HT1080 (cell line): ENCODE measurements at places on chromosomes 16 and 17.

DNA sequence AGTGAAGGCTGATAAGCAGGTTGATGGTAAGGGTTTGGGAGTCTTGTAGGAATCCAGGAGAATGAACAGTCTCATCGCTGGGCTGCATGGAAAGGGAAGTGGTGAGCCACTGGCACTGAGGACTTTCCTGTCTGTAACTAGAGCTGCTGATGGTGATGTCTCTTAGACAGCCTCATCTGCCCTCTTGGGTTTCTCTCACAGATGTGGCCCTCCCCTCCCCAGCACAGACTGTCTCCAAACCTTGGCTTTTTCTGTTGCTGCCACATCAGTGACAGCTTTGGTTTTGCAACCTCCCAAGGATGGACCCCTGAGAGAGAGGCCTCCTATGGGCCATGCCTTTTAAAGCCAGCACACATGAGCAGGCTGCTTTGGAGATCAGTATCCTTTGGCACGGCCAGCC is 16.9 kb downstream of the PLCG2 start:
- DNase-seq, result no peak

DNA sequence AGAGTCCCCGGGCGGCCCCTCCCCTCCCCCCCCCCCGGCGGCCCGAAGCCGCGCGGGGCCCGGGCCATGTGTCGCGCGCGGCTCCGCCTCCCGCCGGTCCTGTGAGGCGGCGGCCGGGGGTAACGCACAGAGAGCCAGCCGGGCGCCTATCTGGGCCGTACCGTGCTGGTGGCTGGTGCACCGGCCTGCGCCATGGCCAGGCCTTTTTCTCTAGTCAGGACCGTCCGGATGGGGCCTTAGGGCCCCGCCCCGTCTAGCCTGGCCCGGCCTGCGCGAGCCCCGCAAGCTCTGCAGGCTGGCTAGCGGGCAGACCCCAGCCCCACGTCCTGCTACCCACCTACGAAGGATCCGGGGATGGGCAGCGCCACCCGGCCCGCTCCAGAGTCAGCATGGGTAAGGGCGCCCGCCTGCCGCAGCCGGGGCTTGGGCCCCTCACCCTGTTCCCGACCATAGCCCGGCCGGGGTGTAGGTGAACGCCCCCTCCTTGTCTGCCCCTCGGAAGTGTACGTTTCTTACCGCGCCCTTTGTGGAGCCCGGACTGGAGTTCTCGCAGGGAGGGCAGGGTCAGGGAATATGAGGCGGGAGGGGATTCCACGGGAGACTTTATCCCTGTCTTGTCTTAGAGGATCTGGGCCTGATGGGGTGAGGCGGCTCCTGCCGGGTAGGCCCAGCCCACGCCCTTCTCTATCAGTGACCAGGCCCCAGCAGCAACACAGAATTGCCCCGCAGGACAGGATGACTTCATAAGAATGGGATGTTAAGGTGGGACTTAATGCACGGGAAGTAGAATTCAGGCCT is at the start of gene CENPT:
CENPT (minus strand) TSS at position 630 of the 798 bp plus-strand sequence. CDS start 13,834 bp downstream, outside the sequence.
- DNase-seq, result peak; percentile 50

- DNase-seq, result peak; percentile 85
These were observed 237.6 kb downstream of the SOX9 start for GRCh38 chr17:72358465-72358864.

- no peak for DNase-seq
These were observed 3.0 kb downstream of the PECAM1 start for GRCh38 chr17:64387545-64388171.

DNA sequence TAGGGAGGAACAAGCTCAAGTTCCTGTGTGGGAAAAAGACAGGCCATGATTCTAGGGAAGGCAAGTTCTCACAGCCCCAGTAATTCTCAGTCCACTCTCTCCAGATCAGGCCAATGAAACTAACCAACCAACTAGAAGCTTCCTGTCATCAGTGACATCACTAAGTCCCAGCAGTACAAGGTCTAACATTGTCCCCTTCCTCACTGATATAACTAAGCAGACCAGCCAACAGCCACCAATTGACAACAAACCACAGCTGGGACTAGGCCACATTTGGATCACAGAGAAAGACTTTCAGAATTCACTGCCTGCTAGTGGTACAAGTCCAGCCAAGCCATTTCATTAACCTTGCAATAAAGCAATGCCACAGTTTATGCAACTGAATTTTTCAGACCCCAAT is 94.0 kb downstream of the CACNG1 start:
- no peak for DNase-seq

GRCh38 chr17:8060274-8060673 is 21.4 kb downstream of the ALOX15B start:
- peak; percentile 62 for DNase-seq

GRCh38 chr17:78406920-78407319 is 28.5 kb downstream of the PGS1 start:
- DNase-seq, result no peak

GRCh38 chr16:68230176-68230571 is 5.8 kb downstream of the ESRP2 start:
- DNase-seq, result no peak

DNA sequence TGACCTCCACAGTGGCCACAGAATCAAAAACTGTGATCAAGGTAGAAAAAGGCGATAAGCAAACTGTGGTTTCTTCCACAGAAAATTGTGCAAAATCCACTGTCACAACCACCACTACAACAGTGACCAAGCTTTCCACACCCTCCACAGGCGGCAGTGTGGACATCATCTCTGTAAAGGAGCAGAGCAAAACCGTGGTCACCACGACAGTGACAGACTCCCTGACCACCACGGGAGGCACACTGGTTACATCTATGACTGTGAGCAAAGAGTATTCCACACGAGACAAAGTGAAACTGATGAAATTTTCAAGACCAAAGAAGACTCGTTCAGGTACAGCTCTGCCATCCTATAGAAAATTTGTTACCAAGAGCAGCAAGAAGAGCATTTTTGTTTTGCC is 83.6 kb downstream of the C17orf58 start:
- no peak for DNase-seq

DNA sequence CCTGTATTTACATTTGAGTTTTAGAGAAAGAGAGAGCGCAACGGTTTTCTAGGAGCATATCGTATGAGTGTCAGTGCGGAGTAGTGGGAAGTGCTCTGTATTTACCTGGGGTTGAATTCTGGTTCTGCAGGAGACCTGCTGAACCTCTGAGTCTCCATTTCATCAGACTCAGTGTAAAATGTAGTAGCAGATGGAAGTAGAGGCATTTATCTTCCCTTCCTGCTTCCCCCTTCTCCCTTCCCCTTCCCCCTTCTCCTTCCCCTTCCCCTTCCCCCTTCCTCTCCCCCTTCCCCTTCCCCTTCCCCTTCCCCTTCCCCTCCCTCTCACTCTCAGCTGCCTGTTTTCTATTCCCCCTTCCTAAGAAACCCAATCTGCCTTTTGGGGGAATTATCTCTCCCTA is 426.9 kb downstream of the NPIPA7 start:
- DNase-seq, result no peak

- DNase-seq, result no peak
These were observed 12.4 kb downstream of the METTL9 start for GRCh38 chr16:21611556-21612384.

GRCh38 chr16:15834502-15834901 is 22.3 kb downstream of the MYH11 start:
- no peak for DNase-seq

DNA sequence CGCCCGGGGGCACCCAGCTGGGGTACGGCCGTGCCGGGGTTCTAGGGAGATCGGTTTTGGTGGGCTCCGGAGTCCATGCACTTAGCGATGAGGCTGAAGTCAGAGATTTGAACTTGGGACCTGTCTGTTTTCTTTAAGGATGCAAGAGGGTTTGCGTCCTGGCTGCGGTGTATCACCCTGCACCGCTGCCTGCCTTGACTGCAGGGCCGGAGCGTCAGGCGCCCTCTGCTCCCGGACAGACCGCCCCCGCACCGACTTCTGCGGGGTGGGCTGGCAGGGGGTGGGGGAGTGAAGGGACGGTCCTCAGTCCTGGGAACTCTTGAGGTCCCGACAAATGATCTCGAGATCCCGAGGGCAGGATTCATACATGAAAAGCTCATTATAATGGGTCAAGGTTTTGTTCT is 701 bp downstream of the PDP2 start:
- DNase-seq, result no peak

DNA sequence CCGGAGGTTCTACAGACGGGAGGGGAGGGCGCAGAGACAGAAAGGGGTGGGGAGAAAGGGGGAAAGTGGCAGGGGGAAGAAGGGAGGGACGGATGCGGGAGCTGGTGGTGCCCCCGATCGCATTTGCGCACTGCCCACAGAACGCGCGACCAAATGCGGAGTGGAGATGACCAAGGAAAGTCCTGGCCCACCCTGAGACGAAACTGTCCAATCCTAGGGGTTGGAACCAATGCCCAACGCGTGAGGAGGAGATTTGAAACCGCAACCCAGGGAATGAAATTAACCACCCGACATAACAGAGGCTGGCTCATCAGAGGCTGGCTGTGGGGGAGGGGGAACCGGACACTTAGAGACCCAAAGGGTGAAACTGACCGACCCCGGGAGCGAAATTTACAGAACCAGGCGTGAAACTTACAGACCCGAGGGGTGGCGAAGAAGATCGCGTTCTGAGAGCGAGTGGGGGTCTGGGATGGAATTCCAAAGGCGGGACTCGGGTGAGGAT is 1.4 kb downstream of the HES7 start:
- DNase-seq, result peak; percentile 51

DNA sequence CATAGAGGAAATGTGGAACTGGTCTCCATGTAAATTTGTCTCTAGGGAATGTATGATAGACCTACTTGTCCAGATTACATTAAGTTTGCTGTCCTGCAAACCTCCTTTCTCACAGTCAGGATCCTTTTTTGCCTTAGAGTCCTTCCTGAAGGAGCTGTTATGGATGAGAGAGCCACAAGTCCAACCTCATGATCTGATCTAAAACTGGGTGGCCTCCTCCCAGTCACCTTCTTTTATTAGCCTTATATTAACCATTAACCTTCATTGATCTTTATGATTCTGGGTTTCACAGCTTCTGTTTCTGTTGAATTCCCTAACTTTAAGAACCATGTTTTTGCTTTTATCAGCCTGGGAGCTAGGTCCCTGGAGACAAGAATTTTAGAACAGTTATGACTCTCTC is 64.1 kb downstream of the NEUROD2 start:
- DNase-seq, result no peak

DNA sequence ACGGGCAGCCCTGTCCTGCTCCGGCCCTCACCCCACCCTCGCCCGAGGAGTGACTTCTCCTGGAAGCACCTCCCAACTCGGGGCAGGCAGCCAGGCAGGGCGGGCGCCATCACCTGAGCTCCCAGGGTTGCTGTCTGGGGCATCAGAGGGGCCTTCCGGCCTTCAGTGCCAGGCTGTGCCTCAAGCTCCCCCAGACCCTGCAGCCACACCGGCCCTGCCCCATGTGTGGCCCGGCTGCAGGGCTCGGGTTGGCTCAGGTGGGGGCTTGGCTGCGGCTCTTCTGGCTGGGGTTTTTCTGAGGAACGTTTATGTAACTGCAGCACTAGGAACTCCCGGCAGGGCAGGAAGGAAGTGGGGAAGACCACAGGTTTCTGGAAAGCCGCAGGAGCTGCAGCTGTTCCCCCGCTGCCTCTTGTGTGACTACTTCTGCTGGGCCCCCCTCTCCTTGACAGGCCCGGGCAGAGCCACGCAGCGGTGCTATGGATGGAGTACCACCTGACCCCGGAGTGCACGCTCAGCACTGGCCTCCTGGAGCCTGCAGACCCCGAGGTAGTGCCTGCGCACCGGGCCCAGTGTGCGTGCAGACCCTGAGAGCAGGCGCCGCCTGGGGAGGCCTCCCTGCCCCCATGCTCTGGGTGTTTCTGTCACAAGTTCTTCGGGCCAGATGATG is 45.6 kb downstream of the PRMT7 start:
- DNase-seq, result peak; percentile 34

DNA sequence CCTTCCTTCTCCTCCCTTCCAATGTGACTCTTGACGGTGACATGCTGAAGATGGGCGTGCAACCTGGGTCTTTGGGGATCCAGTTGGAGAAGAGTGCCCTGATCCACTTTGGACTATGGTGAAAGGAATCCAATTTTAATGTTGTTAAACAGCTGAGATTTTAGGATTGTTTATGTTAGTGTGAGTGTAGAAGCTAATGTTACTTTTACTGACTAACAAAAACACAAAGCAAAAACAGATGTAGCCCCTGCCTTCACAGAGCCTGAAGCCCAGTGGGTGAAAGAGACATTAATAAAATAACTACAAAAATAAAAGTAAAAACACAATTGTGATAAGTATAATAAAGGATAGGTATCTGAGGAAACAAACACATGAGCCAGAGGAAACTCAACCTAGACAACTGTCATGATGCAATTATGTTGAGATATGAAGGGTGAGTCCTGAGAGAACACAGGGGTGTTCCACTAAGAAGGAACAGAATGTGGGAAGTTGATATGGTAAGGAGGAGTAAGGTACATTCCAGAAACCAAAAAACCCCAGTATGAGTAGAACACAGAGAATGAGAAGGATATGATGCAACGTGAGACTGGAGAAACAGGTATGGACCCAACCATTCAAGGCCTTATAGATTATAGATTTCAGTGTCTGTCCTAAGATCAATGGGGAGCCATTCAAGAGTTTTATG is 115.1 kb upstream of the PMFBP1 start:
- no peak for DNase-seq

DNA sequence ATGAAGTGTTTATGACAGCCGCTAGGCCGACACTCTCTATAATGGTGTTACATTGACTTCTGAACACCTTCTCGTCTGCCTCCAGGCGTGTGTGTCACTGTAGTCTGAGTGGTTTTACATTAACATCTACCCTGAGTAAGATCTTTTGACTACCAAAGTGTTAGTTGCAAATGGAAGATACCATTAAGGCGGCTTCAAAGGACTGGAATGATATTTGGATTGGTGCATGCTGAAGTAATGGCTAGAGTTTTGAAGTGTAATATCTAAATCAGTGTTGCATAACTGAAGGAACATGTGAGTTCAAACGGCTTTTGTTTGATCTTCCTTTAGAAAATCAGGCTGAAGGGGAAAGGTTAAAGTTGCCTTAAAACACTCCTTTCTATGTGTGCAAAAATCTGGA is 52.2 kb downstream of the BCAS3 start:
- DNase-seq, result no peak
